ENCODE measurements at places on chromosomes 7 and 10.
A peak's percentile ranks its signal among the peaks of the same experiment; 100 is the strongest.

GRCh38 chr7:133534816-133535215 lies 281.9 kb downstream of the EXOC4 start:
- DNase-seq: no peak

DNA sequence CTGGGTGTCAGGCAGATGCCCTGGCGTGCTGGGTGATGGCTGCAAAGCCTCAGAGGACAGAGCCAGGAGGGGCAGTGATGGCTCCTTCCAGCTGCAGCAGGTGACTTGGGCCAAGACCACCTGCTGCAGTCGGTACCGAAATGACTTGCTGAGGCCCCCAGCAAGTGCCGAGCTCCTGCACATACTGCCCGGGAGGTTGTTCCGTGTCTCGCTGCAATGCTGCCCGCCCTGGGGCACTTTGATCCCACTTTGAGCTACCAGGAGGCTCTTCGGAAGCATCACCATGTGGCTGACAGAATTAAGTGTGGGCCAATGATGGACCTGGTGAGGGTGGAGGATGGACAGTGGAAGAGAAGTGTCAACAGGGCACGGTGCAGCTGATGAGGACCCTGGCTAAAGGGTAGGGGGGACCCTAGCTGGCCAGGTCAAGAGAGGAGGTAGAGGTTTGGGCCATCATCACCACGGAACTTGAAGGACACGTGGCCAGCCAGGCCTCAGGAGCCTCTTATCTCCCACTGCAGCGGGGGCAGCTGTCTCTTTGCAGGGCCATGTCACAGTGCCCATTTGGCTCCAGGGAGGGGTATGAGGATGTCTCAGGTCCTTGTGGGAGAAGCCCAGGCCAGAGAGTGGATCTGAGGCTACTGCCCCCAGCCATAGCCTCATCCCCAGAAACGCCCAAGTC lies 51.1 kb upstream of the NANOS1 start:
- no peak for DNase-seq

GRCh38 chr10:36789974-36790373 lies 335.4 kb upstream of the ANKRD30A start:
- no peak for DNase-seq

GRCh38 chr7:128935342-128935730 lies 2.4 kb upstream of the IRF5 start:
- DNase-seq: no peak

GRCh38 chr7:108511939-108512338 lies 14.0 kb downstream of the PNPLA8 start:
- DNase-seq: no peak

- no peak for DNase-seq
Observed at GRCh38 chr10:16231176-16231575, 205.6 kb upstream of the PTER start.

- no peak for DNase-seq
Observed at GRCh38 chr7:116970238-116970910, 17.1 kb downstream of the ST7 start.

DNA sequence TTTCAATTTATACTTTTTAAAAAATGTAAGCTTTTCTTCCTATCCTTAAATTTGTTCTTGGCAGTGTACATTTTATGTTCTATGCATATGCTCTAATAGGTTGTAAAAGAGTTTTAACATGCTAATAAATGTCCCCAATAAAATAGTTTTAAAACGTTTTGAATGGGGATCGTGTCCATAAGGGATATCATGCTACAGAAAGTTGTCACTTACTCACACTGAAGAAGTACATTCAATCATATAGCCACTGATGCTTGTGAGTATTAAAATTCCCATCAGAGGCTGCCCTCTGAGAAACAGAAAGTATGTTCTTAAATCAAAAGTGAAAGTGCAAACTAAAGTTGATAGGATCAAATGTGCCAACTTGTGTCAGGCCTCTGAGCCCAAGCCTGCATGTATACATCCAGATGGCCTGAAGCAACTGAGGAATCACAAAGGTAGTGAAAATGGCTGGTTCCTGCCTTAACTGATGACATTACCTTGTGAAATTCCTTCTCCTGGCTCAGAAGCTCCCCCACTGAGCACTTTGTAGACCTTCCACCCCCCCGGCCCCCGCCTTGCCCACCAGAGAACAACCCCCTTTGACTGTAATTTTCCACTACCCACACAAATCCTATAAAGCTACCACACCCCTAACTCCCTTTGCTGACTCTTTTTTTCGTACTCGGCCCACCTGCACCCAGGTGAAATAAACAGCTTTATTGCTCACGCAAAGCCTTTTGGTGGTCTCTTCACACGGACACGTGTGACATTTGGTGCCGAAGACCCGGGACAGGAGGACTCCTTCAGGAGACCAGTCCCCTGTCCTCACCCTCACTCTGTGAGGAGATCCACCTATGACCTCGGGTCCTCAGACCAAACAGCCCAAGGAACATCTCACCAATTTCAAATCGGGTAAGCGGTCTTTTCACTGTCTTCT lies 877 bp upstream of the NOD1 start:
- peak; percentile 7 for DNase-seq

DNA sequence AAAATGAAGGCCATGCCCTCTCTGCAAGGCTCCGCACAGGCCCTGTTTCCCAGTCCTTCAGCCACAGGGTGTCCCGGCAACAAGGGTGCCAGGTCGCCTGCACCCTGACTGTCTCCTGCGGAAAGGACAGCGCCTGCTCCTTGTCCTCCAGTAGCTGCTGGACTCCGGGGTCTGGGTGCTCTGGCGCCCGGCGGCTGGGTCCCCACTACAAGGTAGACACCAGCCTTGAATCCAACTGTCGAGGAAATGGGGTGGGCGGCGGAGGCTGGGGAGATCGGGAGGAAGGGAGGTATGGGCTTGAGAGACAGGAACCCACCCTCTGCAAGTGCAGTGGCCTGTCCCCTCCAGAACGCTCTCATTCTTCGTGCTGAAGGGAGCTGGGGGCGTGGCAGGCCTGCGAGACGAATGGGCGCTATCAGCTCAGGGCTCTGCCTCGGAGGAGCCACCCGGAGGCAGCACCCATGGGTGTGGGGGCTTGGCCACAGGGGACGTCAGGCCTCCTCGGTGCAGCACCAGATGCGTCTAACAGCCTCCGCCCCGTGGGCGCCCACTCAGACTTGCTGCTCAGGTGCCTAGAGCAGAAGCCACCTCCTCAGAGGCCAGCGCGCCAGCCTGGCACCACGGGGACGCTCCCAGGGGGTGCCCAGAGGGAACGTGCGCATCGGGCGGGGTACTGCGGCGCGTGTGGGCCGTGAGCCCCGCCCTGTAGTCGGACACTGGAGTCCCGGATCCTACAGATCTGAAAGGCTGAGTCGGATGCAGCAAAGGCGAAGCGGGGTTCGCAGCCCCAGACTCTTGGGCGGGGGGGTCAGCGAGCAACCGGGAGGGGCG lies 15.6 kb downstream of the ADAM8 start:
- DNase-seq: peak; percentile 21

GRCh38 chr7:43650457-43651052 lies 67.6 kb downstream of the STK17A start:
- no peak for DNase-seq

- DNase-seq: no peak
Observed at GRCh38 chr10:129949891-129950291, 14.2 kb downstream of the EBF3 start.

DNA sequence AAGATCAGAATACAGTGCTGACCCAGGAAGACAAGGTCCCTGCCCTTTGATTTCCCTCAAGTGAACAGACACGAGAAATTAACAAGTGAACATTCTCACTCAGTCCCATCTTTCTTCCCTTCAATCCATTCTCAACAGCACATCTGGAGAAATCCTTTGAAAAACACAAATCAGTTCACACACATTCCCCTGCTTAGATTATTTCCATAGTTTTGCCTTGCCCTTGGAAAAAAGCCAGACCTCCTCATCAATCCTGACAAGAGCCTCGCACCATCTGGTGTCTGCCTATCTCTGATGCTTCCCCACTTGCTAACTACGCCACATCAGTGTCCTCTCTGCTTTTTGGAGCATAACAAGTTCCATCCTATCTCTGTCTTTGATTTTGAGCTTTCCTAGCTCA lies 94.4 kb upstream of the KIAA1217 start:
- DNase-seq: no peak

GRCh38 chr7:88771417-88771816 lies 11.9 kb downstream of the ZNF804B start:
- no peak for DNase-seq

GRCh38 chr7:47943676-47944474 lies 4.4 kb downstream of the PKD1L1 start:
- no peak for DNase-seq

GRCh38 chr10:21263263-21263803 lies 262.1 kb downstream of the SKIDA1 start:
- no peak for DNase-seq

GRCh38 chr7:27182285-27182841 lies 2.7 kb downstream of the HOXA11 start:
- DNase-seq: no peak

DNA sequence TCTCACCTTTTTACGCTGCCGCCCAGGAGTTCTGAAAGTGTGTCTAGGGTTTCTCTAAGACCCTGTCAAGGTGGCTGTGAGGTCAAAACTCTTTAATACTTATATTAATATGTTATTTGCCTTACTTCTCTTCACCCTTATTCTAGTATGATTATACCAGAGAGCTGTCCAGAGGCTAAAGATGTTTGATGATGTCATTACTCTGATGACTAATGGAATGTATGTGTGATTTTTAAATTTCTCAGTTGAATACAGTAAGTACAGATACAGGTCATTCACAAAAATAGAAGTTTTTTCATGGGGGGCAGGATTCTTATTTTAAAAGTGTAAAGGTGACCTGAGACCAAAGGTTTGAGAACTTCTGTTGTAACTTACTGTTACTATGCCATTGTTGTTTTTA lies 150.6 kb upstream of the FOXP2 start:
- DNase-seq: no peak

DNA sequence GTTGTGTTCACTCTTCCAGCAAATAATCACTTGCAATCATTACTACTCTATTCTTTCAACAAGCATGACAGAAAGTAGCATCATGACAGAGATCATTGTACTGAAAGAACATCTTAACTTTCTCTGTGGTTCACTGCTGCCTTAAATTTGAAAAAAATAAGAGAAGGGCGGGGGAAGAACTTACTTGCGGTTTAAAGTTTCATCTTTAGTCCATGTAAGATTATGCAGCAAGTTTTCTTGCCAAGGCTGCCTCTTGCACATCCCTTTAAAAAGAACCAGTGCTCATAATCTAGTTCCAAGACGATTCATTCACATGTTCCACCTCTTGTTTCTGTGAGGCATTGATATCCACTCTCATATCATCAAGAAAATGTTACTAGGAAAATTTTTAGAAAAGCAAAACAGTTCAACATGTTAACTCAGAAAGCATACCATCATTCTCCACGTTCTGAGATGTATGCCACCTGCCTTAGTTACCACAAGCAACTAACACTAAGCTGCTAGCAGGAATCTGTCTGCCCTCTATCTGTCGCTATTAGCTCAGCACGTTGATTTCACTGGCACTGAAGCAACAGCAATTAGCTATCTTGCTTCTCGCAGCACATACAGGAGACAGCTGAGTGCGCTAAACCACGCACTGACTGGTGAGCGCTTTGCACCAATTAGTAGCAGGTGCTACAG lies at the start of gene PCDH15:
Gene PCDH15, minus strand, starts transcription at position 491 of the 681 bp plus-strand sequence. CDS start 136,969 bp downstream, outside the sequence.
- no peak for DNase-seq

- no peak for DNase-seq
Observed at GRCh38 chr7:115635376-115635775, 395.2 kb downstream of the TFEC start.

GRCh38 chr10:119673271-119673670 lies 22.1 kb downstream of the BAG3 start:
- DNase-seq: no peak

DNA sequence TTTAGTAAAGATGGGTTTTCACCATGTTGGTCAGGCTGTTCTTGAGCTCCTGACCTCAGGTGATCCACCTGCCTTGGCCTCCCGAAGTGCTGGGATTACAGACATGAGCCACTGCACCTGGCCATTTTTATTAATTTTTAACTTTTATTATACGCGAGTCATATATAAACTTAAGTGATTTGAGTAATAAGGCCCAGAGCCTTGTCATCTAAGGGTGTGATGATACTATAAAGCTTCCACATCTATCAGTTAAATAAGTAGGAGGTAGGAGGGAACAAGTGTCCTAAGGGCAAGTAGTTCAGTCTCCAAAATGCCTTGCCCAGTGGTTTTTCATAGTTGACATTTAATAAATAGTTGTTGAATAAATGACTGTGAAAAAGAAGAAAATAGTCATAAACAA lies 13.3 kb upstream of the HILPDA start:
- DNase-seq: no peak

DNA sequence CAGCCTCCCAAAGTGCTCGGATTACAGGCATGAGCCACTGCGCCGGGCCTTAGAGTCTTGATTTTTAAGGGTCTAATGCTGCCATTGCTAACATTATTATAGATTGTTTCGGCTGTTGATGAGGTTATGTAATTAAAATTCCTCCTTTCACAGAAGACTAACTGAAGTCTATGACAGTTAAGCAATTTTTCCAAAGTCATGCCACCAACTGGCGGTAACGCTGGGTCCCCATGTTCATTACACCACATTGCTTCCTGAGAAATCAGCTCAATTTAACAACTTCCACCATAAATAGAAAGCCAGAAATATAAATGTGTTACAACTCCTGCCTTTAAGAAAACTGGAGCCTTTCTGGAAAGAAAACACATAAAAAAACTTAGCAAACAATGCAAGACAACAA lies 3.5 kb downstream of the ERLIN1 start:
- no peak for DNase-seq

DNA sequence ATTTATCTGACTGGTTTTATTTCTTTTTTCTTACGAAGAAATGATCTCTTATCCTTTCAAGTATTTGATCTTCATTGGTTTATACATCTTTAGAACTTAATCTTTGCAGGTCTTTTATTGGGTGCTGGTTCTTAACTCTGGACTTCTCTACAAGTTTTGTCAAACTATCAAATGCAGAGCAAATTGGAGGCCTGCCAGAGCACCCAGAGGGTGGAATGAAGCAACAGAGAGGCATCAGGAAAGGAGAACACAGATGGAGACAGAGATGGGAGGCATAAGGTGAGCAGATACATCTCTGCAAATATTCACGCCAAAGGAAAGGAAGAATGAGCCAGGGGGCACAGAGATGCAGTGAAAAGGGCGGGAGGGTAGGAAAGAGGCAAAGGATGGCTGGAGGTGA lies 130.3 kb downstream of the PKD1L1 start:
- DNase-seq: no peak

- DNase-seq: no peak
Observed at GRCh38 chr10:118271671-118272070, 70.5 kb downstream of the FAM204A start.

GRCh38 chr10:124124123-124124768 lies 30.8 kb upstream of the CHST15 start:
- DNase-seq: no peak

- DNase-seq: no peak
Observed at GRCh38 chr7:44272456-44272855, 52.9 kb downstream of the CAMK2B start.

GRCh38 chr7:32501522-32501921 lies 6.2 kb downstream of the AVL9 start:
- DNase-seq: peak; percentile 43

GRCh38 chr10:15043674-15044073 lies at the start of gene OLAH:
TSS of gene OLAH (plus strand) at chr10:15043943. CDS start at chr10:15047289, 3,346 bp downstream.
- DNase-seq: peak; percentile 17

- DNase-seq: no peak
Observed at GRCh38 chr7:155835446-155836215, 23.4 kb upstream of the SHH start.
